ENCODE measurements at places on chromosomes 6 and 20.

GRCh38 chr20:347317-347639, 367 bp downstream of the NRSN2 start:
- no peak for DNase-seq

GRCh38 chr20:6044115-6044514, 9.7 kb downstream of the LRRN4 start:
- no peak for DNase-seq

- no peak for DNase-seq
These were observed 80.8 kb downstream of the PRND start for GRCh38 chr20:4802527-4802926.

DNA sequence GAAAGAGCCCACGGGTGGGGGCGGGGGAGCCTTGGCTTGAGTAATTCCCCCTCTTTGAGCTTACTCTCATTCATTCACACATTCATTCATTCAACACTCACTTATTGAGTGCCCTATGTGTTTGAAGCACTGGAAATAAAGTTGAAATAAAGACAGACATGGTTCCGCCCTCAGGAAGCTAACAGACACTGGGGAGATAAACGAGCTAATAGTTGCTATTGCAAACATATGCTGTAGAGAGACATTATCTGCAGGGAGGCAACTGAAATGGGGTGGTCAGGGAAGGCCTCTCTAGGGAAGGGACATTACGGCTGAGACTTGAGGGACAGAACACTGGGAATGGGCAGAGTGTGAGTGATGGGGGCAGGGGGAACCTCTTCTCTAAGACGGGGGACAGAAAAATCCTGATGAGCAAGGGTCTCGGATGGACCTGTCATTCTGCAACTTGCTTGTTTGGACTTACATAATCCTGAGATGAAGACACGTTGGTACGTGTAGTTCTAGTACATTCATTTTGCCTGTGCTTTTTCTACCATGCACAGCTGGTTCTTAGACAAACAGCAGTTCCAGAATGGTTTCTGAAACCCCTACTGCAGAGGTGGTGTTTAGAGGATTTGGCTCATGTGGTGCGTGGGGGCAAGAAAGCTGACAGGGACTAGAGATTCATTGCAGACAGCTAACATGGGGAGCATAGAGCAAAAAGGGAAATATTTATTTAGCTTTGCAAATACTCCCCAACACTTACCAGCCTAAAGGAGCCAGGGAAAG, 71.1 kb upstream of the BLCAP start:
- DNase-seq = no peak

- no peak for DNase-seq
These were observed 339.5 kb upstream of the HSF2 start for GRCh38 chr6:122059918-122060317.

DNA sequence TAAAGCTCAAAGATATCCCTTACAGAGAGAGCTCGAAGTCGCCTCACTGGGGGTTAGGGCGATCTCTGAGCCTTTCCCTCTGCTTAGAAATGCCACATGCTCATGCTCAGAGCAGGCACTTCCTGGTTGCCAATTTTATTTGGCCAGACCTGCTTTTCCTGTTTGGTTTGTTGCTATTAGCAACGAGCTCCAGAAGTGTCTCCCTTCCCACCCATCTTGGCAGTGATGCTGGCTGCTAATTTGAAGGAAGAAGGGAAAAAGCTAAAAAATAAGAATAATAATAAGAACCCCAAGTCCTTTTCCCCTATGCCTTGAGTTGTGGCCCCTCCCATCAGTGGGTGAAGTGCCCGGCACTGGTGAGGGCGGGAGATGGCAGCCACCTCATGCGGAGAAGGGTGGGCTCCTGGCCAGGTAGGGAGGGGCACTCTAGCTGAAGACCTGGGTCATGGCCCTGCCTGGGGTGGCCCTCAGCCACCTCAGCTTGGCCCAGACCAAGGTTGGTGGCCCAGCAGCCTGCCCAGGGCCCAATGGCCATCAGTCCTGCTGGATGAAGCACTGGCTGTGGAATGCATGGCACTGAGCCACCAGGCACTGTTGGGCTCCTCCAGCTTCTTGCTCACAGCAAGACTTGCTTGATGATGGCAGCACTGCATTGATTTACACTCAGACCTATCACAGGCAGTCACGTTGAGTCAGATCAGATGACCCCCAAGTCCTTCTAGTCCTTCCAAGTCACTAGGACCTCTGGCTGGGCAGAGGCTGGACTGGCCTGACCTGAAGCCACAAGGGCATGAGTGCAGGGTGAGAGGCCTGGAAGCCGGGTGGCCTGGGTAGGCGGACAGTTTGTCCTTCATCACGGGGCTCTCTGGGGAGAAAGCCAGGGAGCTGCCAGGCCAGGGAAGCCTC, 79.0 kb downstream of the SYNJ2 start:
- peak; percentile 50 for DNase-seq

All from substantia nigra (tissue), 51 donors.